Fibroblast of skin of back (primary cell): ENCODE measurements at places on chromosomes 16 and 17.

DNA sequence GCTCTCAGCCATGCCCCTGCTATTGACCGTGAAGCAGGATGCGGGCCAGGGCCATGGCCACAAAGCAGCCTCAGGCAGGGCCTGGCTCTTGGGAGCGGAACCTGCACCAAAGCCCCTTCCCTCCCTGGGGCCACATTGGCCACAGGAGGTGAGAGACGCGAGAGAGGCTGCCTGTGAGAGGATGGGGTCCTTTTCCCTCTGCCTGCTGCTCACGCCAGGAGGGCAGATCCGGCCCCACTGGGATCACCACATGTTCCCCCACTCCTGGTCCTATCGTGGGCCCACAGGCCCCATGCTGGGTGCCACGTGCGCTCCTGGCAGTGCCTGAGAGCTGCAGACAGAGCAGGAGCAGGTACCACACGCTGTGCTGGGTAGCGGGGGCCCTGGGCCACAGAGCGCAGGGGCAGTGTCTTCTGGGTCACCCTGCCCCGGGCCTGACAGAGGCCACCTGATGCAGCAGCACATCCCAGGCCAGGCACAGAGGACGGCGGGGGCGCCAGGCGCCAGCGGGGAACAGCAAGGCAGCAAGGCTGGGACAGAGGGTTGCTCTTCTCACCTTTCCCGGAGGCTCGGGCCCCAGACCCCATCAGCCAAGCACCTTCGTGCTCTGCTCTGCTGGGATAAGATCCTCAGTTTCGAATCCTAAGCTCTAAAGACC is 9.2 kb upstream of the NUDT16L1 start:
- no peak for DNase-seq

- DNase-seq, result no peak
These were observed 10.0 kb downstream of the ZNF689 start for GRCh38 chr16:30600215-30600614.

DNA sequence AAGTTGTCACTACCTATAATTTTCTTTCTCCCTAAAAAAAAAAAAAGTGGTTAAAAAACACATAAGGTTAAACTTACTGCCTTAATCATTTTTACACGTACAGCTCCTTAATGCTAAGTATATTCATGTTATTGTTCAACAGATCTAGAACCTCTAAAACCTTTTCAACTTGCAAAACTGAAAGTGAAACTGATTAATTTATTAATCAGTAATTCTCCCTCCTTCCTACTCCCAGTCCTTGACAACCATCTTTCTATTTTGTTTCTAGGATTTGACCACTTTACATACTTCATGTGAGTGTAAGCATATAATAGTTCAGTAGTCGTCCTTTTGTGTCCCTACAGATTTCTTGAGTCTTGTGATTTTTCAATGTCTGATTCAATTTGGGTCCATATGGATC is 251.4 kb upstream of the KIF2B start:
- no peak for DNase-seq

DNA sequence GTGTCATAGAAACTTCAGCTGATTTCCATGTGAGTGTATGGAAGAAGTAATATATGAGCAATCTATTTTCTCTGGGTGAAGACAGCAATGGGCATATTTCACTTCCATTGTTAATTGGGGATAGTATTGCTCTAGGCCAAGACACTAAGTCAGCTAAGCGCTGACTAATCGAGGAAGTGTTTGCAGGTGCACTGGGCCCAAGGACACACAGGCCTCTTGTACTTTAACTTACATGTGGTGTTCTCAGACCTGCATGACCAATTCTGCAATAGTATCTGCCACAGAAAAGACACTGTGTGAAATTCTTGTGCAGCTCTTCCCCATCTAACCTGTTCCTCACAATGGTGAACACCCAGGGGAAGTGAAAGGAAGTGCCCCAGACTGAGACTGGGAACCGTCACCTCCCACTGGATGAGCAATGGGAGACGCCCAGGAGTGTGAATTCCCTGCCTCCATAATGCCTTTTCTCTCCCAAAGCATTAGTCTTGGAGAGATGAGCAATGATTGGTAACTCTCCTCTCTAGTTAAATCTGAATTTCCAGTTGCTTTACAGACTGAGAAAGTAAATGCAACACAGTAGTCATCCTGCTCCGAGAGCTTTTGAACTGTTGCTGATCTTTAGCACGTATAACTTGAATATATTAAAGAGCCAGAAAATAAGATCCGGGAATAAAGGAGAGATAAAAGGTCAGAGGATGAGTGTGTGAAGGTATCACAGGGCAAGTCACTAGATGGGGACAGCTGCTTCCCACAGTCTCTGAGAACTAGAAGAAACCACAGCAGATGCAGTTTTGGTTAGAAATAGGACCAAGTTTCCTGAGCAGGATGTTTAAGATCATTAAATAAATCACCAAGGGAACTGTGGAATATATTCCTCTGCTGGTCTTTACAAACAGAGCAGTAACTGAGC is 82.6 kb downstream of the CDK5R1 start:
- peak; percentile 54 for DNase-seq

DNA sequence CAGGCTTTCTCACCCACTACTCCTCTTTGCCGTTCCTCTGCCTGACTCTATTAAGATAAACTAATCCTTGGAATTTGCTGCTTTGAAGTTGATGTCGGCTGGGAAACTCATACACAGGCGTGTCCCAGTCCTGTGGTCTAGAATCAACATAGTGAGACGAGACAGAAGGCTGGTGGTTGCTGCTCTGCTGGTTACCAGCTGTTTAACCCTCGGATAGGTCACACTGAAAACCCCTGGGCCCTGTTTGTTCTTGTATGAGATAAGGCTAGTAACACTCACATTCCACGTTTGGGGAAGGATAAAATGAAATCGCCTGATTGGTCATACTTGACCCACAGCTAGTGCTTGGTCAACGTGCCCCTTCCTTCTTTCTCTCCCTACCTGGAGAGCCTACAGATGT is 517.0 kb downstream of the CDH13 start:
- DNase-seq, result peak; percentile 85

- no peak for DNase-seq
These were observed 55.0 kb upstream of the MRC2 start for GRCh38 chr17:62572488-62572887.

- DNase-seq, result no peak
These were observed 10.6 kb downstream of the RIPOR1 start for GRCh38 chr16:67539271-67539670.

DNA sequence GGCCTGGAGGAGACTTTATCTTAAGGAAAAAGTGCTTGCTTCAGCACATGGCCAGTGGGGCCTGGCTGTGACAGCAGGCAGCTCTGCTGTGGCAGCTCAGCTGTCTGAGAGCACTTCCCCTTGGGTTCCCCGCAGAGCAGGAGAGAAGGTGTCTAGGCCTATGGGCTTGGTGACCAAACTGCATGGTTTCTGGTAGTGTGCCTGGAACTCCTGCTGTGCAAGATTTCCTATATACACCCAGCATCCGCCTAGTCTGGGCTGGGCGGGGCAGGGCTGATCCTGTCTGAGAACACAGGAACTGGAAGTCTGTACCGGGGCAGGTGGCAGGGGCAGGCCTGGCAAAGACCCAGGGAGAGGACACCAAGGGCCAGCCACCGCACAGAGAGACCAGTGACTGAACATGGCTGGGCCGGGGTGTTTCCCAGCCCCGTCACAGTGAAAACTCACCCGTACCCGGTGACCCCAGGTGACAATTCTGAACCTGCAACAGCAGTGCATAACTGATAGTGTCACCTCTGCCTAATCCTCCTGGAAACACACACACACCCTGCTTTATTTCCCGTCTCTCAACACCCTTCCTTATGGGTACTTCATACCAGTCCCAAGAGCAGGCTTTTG is 39.3 kb downstream of the CHD9 start:
- DNase-seq, result peak; percentile 44

GRCh38 chr16:27742333-27742732 is 192.4 kb downstream of the KATNIP start:
- no peak for DNase-seq

GRCh38 chr16:70364399-70364798 is 17.7 kb downstream of the DDX19A start:
- no peak for DNase-seq

DNA sequence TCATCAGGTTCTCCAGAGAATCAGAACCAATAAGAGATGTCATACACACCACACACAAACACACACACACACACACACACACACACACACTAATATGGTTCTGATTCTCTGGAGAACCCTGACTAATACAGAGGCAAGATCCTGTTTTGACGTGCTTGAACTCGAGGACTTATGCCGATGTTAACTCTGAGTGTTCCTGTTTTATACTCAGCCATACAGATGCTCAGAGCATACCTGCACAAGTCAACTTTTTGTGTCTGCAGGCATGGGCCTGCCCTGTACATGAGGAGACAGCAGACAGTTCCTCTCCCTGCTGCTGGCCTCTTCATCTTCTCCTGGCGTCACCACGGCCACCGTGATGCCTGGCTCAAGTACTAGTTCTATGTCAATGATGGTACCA is 635.9 kb downstream of the WWOX start:
- DNase-seq, result no peak

DNA sequence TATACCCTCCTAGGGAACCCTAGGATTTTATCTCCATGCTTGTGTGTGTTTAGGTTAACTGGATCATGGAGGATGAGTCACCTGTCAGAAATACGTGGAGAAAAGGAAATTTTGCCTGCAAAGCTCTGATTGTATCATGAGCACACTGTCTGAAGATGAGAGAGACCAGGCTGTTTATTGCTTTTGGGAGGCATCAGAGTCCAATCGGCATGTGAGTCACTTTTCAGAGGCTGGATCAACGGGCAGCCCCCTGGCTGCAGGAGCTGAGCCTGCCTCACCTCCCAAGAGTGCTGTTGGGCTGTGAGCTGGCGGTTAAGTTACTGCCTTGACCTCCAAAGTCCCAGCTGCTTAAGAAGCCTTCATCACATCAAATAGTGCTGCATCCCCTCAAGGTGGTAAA is 41.5 kb upstream of the MED9 start:
- peak; percentile 79 for DNase-seq

DNA sequence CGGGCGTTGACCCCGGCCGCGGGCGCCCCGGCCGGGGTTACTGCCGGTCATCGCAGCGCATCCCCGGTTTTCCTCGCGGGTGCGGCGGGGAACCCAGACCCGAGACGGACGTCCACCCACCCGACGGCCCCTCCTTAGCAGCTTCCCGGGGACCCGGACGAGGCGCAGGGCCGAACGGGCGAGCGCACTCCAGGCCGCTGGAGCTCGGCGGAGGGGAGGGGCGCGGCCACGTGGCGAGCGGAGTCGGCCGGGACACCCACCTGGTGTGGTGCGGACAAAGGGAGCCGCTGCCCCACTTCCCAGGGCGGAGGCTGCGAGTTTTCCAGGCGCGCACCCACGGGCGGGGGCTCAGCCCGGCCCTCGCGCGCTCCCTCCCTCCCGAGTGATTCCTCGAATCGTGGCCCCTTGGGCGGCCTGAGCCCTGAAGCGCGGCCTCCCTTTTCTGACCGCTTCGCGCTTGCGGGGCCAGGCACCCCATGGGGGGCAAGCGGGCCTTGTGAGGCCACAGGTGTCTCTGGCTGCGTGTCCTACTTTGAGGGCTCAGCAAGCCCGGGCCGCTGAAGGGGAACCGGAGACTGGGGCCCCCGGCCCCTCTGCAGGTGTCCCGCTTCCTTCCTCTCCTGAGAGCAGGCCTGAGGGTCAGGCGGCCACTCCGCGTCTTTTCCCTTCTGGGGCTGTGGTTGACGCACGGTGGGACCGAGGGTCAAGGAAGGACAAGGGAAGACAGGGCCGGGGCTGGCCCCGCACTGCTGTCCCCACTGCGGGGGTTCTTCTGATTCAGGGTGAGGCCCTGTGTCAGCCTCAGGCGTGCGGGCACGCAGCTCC is 1.1 kb upstream of the FASN start:
- no peak for DNase-seq

DNA sequence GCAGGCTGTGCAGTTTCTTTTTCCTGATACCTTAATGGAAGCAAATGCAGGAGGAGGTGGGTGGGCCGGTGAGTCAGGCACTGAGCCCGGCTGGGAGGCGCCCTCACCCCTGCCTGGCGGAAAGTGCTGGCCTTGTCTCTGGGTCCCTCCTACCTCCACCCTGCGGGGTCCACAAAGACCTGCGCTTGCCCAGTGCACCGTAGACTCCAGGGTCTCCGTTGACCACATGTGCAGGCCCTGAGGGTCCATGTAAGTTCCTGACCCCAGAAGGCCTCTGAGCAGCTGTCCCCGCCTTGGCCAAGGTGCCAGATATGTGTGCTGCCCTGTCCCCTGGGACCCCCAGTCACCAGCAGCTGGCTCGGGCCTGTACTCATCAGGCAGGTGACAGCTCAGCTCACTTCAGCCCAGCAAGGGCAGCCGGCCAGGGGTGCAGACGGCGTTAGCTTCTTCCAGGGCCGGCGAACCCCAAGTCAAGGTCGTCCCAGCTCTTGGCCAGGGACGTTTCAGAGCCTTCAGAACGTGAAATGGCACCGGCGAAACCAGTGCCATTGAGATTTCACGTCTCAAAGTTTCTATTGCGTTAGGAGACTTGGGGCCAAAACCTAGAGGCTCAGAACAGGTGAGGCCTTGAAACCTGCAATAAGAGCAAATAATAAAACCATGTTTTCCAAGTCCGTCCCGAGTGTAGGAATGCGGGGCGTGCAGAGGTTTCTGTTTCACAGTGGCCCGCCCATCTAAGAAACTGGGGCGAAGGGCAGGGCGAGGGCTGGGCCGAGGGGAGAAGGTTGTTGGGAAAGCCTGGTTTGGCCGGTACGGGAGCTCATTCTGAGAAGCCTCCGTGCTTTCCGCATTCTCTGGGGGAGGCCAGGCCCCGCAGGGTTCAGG is 12.1 kb downstream of the METRNL start:
- DNase-seq, result no peak

DNA sequence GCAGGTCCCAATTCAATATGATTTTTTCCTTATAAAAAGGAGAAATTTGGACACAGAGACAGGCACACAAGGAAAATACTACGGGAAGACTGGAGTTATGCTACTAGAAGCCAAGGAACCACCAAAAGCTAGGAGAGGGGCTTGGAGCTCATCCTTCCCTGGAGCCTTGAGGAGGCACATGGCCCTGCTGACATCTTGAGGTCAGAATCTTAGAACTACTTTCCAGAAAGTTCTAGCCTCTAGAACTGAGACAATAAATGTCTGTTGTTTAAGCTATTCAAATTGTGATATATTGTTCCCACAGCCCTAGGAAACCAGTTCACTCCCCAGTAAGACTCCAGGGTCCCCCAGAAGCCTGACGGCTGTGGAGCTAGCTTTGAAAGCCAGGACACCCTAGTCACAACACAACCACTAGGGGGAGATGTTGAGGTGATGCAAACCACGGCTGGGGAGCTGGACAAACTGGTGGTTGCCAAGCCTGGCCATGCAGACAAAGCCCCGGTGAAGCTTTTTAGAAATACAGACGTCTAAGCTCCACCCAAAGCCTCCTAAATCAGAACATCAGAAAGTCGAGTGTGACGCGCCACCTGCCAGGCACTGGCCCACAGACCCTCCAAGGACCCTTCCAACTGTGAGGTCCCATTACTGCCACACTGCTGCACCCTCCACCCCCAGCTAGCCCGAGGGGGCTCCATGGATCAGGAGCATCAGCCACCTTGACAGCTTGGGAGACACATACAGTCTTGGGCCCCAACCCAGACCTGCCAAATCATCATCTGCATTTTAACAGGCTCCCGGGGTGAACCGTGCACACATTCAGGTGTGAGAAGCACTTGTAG is 106.4 kb downstream of the SLC39A11 start:
- peak; percentile 69 for DNase-seq

- no peak for DNase-seq
These were observed 479 bp downstream of the IRX6 start for GRCh38 chr16:55324285-55325079.

GRCh38 chr17:13283606-13284005 is 265.8 kb upstream of the ELAC2 start:
- DNase-seq, result no peak

- no peak for DNase-seq
These were observed 688 bp downstream of the ADAP2 start for GRCh38 chr17:30922235-30923030.
